ENCODE measurements at places on chromosomes 3 and 15.

- DNase-seq, result no peak
Measured at GRCh38 chr3:146511402-146512134, 32.8 kb downstream of the PLSCR1 start.

DNA sequence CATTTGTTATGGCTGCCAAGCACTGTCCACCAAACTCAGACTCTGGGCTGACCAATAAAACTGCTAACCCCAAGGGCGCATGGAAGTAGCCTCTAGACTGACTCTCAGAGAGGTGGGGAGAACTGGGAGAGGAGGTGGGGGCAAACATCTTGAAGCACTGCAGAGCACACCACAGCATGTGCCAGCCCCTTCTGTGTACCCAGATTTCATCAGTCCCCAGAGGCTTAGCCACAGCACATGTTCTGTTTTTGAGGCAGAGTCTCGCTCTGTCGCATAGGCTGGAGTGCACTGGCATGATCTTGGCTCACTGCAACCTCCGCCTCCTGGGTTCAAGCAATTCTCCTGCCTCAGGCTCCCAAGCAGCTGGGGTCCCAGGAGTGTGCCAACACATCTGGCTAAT, 119.5 kb upstream of the SPATA12 start:
- DNase-seq, result no peak

DNA sequence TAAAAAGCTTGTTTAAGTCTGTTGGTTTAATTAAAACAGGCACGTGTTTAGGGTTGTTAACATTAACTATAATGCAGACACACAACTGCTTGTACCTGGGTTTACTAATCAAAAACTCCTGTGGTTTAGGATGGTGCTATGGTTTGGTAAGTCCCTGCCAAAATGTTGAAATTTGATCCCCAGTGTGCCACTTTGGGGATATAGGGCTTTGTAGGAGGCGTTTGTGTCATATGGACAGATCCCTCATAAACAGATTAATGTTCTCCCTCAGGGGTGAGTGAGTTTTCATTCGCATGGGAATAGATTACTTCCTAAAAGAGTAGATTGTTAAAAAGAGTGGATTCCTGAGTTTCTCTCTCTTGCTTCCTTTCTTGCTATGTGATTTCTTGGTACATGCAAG, 18.7 kb upstream of the GK5 start:
- no peak for DNase-seq

DNA sequence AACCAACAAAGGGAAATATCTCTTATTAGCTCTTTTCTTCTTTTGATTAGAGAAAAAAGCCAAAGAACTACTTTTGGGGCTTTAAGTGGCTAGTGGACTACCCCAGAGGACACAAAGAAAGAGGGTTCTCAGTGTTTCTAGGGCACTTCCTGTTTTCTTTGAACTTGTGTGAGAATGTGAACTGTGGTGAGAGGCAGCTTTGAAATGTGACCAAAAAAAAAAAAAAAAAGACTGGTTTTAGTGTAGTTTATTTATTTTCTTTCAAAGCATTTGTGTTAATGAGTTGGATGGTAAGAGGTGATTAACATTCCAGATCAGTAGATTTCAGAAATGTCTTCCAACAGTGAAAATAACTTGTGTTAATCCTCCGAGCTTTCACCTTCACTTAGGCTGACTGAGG, 32.4 kb downstream of the SELENOT start:
- DNase-seq, result no peak
